ENCODE measurements at places on chromosomes 1 and 21.

DNA sequence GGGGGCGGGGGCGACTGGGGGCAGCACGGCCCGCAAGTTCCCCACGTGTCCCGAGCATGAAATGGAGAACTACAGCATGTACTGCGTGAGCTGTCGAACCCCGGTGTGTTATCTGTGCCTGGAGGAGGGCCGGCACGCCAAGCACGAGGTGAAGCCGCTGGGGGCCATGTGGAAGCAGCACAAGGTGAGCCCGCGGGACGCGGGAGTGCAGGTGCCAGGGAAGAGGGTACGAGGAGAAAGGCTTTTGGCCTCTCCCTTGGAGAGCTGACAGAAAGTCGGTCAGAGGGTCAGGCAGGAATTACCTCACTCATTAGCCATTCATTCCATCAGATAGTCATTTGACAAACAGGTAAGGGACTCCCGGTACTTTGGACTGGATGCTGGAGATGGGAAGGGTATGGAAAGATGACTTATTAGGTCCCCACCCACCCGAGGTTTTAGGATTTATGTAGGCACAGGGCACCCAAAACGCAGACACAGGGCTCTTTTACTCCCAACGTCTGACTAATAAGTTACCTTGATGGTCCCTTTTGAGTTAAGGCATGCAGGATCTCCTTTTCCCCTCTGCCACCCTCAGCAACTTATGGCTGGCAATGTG lies 2.1 kb downstream of the TRIM67 start:
- no peak for DNase-seq

DNA sequence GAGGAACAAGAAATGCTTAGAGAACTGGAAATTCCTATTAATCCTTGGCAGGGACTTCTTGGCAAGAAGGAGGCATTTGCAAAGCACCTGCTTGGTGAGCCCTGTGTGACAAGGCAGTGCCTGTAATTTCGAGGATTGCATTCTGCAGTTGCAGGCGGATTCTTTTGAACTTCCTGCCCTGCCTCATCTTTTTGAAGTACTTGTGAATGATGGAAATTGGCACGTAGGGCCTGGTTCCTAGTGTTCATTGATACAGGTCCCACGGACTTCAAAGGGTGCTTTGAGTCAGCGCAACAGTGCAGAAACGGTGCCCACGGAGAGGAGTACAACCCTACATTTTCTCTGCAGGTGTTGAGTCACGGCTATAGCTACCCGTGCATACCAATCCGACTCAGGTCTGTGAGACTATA lies 6.4 kb downstream of the HUNK start:
- DNase-seq = no peak

- DNase-seq = no peak
Measured at GRCh38 chr1:97905141-97905940, 15.5 kb downstream of the DPYD start.

DNA sequence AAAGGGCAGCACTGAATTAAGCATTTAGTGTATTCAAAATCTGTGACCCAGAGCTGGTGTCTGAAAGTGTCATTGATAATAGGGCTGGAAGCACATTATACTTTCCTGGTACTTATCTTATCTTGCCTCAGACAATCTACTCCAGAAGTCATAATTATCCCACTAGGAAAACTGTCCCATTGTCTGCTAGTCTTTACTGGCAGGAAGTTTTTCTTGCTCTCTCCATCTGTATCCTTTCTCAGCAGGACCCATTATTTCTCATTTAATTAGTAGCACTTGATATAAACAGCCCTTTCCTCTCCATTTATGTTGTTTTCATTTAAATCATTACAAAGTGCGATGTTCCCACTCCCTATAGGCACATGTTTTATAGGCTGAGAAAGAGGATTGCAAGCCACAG lies 36.5 kb upstream of the BARHL2 start:
- no peak for DNase-seq

DNA sequence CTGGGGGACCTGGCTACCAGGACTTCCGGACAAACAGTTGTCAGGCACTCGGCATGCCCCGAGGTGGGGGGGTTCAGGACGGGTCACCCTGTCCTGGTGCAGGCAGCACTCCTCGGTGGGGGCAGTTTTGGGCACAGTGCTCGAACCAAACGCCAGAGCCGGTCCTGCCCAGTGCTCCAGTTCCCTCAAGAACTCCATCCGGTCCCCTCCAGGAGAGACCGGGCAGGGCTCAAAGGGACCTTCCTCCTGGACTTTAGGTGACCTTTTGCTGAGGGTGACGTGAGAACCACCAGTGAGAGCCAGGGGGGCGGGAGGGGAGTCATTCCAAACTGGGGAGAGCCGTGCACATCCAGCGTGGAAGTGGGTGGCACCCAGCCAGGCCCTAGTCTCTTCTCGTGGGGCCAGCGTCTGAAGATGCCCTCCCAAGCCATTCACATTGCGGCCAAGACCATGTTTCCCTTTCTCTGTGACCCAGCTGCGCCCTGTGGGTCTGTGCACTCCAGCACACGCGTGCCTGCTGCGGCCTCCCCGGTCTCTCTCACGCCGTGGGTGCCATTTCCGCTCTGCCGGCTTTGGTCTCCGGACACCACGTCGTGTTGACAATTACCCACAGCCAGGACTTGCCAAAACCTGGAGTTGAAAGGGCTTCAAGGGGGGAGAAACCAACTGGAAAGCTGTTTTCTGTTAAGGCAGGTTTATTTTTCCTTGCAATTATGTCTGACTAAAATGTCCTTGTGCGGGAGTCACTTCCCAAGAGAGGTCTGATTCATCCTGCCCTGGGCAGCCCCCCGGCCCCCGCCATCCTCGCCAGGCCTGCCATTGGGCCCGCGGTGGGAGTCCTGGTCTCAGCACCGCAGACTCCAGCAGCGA lies 178.8 kb upstream of the ARHGEF16 start:
- no peak for DNase-seq

- DNase-seq = no peak
Measured at GRCh38 chr1:94550800-94551241, 9.3 kb upstream of the F3 start.

DNA sequence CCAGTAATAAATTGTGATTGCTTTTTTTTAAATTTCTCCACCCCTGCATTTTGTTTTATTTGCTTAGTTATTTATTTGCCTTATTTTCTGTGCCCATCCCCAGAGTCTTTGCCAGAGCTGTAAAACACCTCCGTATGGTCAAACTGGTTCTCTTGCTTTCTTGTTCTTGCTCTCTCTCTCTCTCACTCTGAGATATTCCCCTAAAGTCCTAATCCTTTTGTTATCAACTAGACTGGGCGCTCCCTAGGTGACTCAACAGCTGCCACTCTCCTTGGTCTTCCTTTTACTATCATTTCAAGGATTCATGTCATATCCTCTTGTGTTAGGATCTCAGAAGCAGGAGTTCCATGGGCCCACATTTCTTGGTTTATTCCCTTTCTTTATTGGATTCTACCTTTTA lies 160.0 kb downstream of the PRDM2 start:
- DNase-seq = no peak

DNA sequence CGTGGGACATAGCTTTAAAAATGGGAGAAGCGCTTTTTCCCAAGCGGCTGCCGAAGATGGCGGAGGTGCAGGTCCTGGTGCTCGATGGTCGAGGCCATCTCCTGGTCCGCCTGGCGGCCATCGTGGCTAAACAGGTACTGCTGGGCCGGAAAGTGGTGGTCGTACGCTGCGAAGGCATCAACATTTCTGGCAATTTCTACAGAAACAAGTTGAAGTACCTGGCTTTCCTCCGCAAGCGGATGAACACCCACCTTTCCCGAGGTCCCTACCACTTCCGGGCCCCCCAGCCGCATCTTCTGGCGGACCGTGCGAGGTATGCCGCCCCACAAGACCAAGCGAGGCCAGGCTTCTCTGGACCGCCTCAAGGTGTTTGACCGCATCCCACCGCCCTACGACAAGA lies 245.5 kb downstream of the MRPL39 start:
- DNase-seq = no peak

DNA sequence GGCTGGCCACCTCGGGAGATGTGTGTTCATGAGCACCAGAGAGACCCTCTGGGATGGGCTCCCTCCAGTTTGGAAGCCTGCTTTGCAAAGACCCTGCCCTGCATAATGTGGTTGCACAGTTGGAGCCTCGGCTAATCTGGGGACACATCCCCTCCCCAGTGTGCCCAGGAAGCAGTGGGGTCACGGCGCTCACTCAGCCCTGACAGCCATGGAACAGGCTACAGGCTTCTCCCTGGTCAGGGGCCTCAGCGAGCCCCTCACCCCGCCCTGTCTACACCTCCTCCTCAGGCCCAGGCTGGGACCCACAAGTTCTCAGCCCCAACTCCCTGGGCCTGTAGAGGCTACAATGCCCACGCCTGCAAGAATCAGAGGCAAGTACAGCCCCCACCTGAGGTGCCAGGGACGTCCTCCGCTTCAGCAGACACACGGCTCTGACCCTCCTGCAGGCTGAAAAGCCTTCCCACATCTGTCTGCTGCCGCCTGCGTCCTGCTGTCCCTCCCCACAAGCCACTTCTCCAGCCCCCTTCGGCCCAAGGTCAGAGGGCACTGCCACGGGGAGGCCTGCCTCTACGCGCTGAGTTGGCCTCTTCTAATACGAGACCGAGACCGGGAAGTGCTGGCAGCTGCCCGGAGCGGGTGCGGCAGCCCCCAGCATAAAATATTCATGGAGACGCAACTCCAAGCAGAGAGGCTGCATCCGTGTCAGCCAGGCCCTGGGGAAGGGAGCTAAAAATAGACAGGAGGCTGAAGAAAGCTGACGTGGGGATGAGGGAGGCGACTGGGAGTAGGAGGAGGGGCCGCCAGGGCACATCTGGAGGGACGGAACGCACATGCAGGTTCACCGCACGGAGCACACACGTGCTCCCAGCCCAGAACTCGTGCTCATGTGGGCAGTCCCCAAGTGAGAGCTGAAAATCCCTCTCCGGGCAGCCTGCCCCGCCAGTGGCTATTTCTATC lies 15.2 kb upstream of the GPR153 start:
- no peak for DNase-seq

GRCh38 chr1:201563406-201563780 lies 24.5 kb downstream of the NAV1 start:
- DNase-seq = no peak

DNA sequence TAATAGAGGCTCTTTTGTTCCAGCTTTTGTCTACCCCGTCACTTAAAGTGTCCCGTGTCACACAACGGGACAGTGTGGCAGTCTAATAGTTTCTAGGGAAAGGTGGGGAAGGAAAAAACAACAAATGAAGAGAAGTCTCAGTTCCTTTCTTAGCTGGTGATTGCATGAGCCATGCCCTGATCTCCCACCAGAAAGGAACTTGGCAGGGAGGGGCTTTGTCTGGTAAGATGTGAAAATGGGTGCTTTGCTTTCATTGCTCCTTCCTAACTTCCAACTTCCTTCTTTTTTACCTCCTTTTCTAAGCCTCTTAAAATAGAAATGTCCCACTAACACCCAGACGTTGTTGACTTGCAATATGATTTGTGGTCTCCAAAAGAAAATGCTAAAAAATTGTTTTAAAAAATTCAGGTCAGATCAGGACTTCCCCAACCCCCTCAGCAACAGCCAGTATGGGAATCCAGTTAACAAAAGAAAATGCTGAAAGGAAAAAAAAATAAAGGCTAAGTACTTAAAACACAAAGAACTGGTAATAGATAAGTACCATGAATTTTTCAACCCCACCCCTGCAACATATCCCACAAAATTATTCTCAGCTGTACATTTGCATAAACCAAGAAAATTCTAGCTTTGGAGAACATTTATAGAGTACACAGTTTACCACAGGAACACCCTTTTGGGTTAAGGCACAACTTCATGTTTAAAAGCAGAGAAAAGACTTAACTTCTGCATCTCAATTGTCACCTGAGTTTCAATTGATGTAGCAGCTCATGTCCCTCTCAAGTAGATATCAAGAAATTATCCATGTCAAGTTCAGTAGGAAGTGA lies 106.2 kb downstream of the NIBAN1 start:
- DNase-seq = no peak
